Femur (tissue), 1 donor: ENCODE measurements at places on chromosomes 4 and X.

GRCh38 chr4:47073647-47074046 lies 42.3 kb downstream of the GABRB1 start:
- DNase-seq, result no peak

DNA sequence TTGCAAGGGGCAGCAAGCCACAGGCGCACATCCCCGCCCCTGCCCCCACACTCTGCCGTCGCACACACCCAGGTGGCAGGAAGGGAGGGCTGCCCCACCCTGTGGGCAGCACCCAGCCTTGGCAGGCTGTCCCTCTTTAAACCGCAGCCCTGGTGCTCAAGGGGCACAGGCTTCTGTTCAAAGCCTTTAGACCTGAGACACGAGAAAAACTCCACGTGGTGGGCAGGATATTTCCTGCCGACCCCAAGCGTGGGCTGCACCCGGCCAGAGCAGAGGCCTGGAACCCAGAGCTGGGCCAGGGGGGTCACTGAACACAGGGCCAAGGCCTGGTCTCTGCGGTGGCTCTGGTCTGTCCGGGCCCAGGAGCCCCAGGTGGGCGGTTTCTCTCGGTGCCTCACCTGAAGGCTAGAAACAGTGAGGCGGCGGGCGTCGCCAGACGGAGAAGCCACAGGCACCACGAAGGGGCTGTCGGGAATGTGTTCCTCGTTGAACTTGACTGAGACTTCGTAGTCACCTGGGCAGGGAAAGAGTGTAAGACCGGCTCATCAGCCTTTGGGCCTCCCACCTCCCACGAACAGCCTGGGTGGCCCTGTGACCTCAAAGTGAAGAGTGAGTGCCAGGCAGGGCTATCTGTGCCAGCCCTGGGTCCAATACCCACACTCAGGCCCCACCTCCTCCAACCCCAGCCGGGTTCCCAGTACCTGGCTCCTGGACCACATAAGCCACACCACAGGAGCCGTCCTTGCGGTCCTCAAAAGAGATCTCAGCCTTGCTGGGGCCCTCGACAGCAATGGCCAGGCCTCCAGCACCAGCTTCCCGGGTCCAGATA lies 23.0 kb downstream of the FLNA start:
- no peak for DNase-seq

DNA sequence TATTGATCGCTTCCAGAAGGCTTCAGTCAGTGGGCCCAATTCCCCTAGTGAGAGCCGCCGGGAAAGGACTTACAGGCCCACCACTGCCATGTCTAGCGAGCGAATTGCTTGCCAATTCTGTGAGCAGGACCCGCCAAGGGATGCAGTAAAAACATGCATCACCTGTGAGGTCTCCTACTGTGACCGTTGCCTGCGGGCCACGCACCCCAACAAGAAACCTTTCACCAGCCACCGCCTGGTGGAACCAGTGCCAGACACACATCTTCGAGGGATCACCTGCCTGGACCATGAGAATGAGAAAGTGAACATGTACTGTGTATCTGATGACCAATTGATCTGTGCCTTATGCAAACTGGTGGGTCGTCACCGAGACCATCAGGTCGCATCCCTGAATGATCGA lies 15.3 kb downstream of the MID2 start:
- DNase-seq, result no peak

- DNase-seq, result no peak
Measured at GRCh38 chr4:23978002-23978401, 88.2 kb upstream of the PPARGC1A start.

GRCh38 chrX:14411326-14411725 lies 118.0 kb upstream of the GLRA2 start:
- DNase-seq, result peak; percentile 19

DNA sequence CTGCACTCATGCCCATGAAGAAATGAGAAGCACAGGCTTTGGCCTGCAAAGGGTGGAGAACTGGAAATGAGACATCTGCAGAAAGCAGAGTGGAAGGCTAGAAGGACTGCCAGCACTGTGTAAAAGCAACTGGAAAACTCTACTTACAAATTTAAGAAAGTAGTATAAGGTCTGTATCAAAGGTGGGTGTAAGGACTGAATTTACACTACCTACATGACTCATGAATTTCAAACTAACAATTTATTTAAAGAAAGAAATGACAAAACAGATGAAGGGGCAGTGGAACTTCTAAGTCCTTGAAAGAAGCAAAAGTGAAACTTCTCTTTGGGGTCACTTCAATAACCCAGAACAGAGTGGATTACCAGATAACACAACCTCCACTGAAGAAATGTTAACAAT lies 71.2 kb downstream of the SLC10A7 start:
- DNase-seq, result no peak
